Amygdala (tissue), 56 donors: ENCODE measurements at places on chromosomes 3 and 15.
A peak's percentile ranks its signal among the peaks of the same experiment; 100 is the strongest.

- DNase-seq: no peak
These were observed 5.6 kb downstream of the SLC25A38 start for GRCh38 chr3:39388741-39389248.

GRCh38 chr15:32838820-32839219 is 121.0 kb downstream of the GREM1 start:
- DNase-seq: peak; percentile 33

DNA sequence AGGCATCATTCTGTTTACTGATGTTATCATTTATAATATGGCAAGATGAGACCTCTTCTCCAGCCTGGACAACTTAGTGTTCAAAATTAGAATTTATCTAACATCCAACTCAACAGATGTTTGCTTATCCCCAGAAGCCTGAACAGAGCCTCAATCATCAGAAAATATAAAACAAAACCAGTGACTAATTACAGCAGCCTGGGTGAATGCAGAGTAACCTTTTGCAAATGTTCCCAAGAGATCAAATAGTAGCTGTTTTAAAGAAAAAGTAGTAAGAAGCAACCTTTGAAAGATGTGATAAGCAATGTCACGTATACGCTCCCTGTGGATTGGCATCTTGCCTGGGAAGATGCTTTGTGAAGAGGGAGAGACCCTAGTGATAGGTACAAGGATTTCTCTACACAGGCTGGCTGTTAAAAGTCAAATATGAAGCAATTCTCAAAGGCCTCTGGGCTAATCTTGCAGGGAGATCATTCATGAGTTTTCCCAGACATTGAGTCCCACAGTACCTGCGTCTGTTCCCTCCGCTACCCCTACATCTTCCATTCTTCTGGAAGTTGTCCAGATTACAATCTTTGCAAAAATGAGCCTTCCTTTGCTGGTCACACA is 39.3 kb upstream of the PRICKLE2 start:
- DNase-seq: no peak

GRCh38 chr3:183454064-183454463 is 25.6 kb upstream of the MCF2L2 start:
- DNase-seq: no peak

DNA sequence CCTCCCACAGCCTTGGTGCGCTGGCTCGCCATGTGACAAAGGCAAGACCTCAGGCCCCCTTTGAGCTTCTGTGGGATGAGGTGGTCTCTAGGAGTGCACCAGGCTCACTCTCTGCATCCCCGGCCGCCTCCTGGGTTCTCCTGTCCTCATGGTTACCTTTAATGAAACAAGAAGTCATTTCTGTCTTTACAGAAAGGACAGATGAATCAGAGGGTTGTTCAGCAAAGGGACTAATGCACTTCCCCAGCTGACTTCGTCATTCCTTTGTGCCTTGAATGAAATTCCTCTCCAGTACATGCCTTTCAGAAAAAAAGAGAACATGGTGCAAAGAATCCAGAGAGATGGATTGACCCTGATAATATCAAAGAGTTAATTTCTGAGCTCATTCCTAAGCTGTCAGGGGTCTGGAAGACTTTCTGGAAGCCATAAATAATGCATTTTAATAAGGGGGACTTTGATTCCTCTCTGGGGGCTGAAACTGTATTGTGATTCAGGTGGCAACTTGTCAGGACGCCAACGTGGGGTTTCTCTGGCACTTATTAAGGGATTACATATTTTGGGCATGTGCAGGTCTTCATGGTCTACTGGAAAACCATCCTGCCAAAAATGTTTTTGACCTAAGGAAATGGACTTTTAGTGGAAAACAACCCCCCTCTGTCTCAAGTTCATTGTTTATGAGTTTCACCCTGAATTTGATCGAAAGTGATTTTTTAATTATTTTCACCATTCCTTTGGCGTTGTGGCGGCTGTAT is 122.7 kb downstream of the FBLN2 start:
- no peak for DNase-seq

GRCh38 chr15:77481670-77482069 is 61.0 kb downstream of the HMG20A start:
- DNase-seq: no peak

DNA sequence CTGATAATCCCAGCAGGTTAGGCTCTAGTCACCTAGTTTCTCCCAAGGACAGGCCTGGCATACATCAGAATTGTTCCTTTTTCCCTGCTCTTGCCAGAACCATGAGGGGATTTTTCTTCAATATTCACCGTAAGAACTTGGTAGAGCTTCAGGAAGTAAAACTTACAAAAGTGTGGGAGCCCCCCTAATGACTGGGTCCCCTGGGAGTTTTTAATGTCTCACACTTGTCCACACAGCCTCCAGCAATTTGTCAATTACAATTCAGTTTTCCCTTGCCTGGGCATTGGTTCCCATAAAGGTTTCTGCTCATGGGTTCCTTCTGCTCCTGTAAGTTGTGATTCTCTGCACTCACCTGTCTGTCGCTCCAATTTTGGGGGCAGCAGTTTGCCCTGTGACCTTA is 28.5 kb downstream of the LHFPL4 start:
- no peak for DNase-seq

GRCh38 chr3:75101329-75102147 is 487.1 kb upstream of the CNTN3 start:
- DNase-seq: no peak
